IMR-90 (cell line): ENCODE measurements at places on chromosomes 6 and 20. TPM values are rescaled to one million over a fixed set of nuclear protein-coding genes. Genes with fewer than 3 reads are reported as not detected.

- no peak for DNase-seq
These were observed 770 bp downstream of the ULBP3 start for GRCh38 chr6:150068151-150068550.

GRCh38 chr20:36647196-36648121 lies 1.5 kb upstream of the SLA2 start:
- no peak for DNase-seq

DNA sequence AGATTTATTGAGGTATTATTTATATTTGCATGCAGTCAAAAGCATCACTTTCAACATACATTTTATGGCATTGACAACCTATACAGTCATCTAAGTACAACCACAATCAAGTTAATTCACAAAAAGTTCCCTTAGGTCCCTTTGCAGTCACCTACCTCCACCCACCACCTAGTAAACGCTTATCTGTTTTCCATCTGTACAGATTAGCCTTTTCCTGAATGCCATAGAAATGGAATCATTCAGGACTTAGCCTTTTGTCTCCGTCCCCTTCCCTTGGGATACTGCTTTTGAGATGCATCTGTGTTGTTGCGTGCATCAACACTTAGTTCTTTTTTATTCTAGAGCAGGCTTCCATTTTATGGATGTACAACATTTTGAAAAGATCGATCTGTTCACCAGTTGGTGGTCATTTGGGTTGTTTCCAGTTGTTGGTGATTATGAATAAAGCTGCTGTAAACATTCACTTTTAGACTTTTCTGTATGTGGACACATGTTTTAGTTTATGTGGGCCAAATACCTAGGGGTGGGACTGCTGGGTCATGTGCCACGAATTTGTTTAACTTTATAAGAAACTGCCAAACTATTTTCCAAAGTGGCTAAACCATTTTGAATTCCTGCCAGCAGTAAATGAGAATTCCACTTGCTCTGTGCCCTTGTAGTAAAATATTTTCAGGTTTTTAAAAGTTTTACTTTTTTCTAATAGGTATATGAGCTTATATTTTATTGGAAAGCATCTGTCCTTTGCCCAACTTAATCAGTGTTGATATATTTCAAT lies 17.6 kb upstream of the IFNGR1 start:
- DNase-seq: no peak

BTN1A1 gene
- total RNA-seq: not detected in 2 replicates

PBX2 gene
- total RNA-seq: 13.9 and 17.7 TPM in 2 replicates
